ENCODE measurements at places on chromosomes 16 and 17. TPM values are rescaled to one million over a fixed set of nuclear protein-coding genes. Genes with fewer than 3 reads are reported as not detected.

The WNT3 gene
- not detected for total RNA-seq

The KRT36 gene
- total RNA-seq: not detected

The KRTAP3-2 gene
- not detected for total RNA-seq

The SOX9 gene
- not detected for total RNA-seq

GRCh38 chr16:66093191-66093590 lies 273.3 kb upstream of the CDH5 start:
- no peaks in the 10 kb centered on the region for H3K27me3 ChIP-seq
- no peak overlapping the region for H3K4me3 ChIP-seq
- no peak for DNase-seq
- no peaks in the 10 kb centered on the region for H3K36me3 ChIP-seq
- no peaks in the 10 kb centered on the region for H3K4me1 ChIP-seq
- no peak overlapping the region for H3K27ac ChIP-seq

GRCh38 chr16:87199379-87199778 lies 117.8 kb downstream of the C16orf95 start:
- H3K4me3 ChIP-seq: no peak overlapping the region
- peaks cover 3% of the 10 kb centered on the region for H3K27me3 ChIP-seq
- no peak overlapping the region for H3K27ac ChIP-seq
- no peak for DNase-seq
- no peaks in the 10 kb centered on the region for H3K36me3 ChIP-seq

- no peak overlapping the region for H3K27ac ChIP-seq
- no peak for DNase-seq
- H3K4me1 ChIP-seq: no peaks in the 10 kb centered on the region
- H3K27me3 ChIP-seq: no peaks in the 10 kb centered on the region
Observed at GRCh38 chr16:19784183-19784736, 66.2 kb downstream of the IQCK start.

DNA sequence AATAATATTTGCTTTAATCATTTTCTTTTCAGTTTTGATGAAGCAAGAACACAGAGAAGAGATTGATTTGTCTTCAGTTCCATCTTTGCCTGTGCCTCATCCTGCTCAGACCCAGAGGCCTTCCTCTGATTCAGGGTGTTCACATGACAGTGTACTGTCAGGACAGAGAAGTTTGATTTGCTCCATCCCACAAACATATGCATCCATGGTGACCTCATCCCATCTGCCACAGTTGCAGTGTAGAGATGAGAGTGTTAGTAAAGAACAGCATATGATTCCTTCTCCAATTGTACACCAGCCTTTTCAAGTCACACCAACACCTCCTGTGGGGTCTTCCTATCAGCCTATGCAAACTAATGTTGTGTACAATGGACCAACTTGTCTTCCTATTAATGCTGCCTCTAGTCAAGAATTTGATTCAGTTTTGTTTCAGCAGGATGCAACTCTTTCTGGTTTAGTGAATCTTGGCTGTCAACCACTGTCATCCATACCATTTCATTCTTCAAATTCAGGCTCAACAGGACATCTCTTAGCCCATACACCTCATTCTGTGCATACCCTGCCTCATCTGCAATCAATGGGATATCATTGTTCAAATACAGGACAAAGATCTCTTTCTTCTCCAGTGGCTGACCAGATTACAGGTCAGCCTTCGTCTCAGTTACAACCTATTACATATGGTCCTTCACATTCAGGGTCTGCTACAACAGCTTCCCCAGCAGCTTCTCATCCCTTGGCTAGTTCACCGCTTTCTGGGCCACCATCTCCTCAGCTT lies 45.0 kb downstream of the ESRP2 start:
- no peaks in the 10 kb centered on the region for H3K27me3 ChIP-seq
- no peaks in the 10 kb centered on the region for H3K4me1 ChIP-seq
- H3K4me3 ChIP-seq: no peak overlapping the region
- peaks cover 47% of the 10 kb centered on the region for H3K36me3 ChIP-seq
- no peak overlapping the region for H3K27ac ChIP-seq

GRCh38 chr16:27199736-27200135 lies 3.6 kb upstream of the KDM8 start:
- H3K4me3 ChIP-seq: peak overlapping the region; percentile 54
- peak overlapping the region; percentile 98 for H3K27ac ChIP-seq
- H3K4me1 ChIP-seq: peaks cover 89% of the 10 kb centered on the region
- peak; percentile 67 for DNase-seq
- no peaks in the 10 kb centered on the region for H3K27me3 ChIP-seq
- H3K36me3 ChIP-seq: peaks cover 46% of the 10 kb centered on the region

DNA sequence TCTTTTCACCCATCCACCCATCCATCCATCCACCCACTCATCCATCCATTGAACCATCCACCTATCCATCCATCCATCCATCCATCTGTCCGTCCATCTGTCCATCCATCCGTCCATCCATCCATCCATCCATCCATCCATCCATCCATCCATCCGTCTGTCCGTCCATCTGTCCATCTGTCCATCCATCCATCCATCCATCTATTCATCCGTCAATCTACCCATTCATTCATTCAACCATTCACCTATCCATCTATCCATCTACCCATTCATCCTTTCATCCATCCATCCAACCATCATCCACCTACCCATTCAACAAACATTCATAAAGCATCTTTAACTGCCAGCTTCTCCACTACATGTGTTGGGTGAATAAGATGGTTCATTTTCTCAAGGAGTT lies 28.9 kb downstream of the GP2 start:
- no peaks in the 10 kb centered on the region for H3K27me3 ChIP-seq
- no peak overlapping the region for H3K4me3 ChIP-seq
- H3K4me1 ChIP-seq: no peaks in the 10 kb centered on the region
- H3K36me3 ChIP-seq: no peaks in the 10 kb centered on the region
- no peak overlapping the region for H3K27ac ChIP-seq

DNA sequence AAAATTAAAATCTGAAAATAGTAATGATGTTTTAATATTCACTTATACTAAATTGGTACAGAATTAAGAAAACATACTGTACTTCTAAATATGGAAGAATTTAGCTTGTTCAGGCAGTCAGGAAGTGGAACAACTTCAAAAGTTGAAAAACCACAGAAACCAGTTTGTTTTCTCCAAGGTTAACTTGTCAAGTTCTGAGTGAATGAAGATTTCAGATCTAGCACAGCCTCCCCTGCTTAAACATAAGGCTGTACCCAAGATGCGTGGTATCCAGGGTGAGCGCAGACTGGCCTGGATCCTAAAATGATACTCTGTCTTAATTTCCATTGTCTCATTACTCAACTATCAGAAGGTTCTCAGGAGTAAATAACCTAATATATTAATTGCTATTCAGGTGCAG lies 730.7 kb upstream of the KIF2B start:
- no peaks in the 10 kb centered on the region for H3K36me3 ChIP-seq
- H3K27me3 ChIP-seq: no peaks in the 10 kb centered on the region
- H3K4me3 ChIP-seq: no peak overlapping the region
- H3K4me1 ChIP-seq: no peaks in the 10 kb centered on the region

DNA sequence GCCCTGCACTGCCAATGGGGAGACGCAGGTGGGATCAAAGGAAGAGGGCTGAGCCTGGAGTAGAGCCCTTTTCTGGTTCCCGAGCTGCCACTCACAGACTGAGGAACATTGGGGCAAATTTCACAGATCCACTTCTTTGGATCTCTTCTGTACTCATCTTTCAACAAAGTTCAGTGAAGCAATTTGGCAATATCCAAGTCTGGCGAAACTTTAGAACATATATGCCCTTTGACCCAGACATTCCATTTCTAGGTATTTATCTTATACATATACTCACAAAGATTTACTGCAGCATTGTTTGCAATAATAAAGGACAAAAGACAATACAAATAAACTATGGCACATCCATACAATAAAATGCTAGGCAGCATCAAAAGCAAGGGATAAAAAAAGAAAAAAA lies 4.9 kb downstream of the ZDHHC1 start:
- H3K4me3 ChIP-seq: no peak overlapping the region
- DNase-seq: no peak
- peaks cover 4% of the 10 kb centered on the region for H3K4me1 ChIP-seq
- no peak overlapping the region for H3K27ac ChIP-seq
- peaks cover 18% of the 10 kb centered on the region for H3K27me3 ChIP-seq
- H3K36me3 ChIP-seq: no peaks in the 10 kb centered on the region

DNA sequence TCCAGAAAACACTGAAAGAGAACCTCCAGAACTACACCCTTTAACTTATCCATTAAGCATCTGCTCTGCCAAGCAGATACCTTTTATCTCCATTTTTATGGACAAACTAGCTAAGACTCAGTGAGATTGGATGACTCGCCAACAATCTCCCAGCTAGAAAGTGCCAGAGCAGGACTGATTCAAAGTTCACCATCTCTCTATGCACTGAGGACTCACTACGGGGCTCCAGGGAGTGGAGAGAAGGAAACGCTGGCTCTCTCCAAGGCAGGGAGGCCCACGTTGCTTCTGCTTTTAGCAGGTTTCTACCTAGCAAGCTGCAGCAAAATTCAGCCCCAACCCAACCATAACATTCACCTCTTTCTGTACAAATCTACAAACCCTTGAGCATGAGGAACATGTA lies 52.8 kb upstream of the ARHGAP44 start:
- no peak for DNase-seq
- H3K27me3 ChIP-seq: no peaks in the 10 kb centered on the region

GRCh38 chr16:28496844-28497243 lies 2.4 kb downstream of the APOBR start:
- peaks cover 32% of the 10 kb centered on the region for H3K36me3 ChIP-seq
- H3K4me3 ChIP-seq: no peak overlapping the region
- H3K4me1 ChIP-seq: peaks cover 53% of the 10 kb centered on the region
- H3K27me3 ChIP-seq: no peaks in the 10 kb centered on the region
- no peak for DNase-seq

DNA sequence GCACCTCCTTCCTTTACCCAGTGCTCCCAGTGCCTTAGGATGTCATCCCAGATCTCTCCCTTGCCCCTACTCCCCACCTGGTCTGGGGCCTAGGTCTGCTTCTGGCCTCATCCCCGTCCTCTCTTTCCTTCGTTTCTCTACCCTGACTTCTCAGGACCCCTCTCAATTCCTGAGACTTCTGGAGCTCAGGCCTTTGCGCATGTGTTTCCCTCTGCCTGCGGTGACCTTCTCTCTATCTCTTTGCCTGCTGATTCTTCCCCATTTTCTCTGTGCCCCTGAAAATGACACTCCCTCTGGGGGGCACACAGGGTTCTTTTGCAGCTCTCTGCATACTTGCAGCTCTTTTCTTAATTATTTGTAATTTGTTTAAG lies 13.5 kb downstream of the ADORA2B start:
- H3K4me3 ChIP-seq: no peak overlapping the region
- H3K27ac ChIP-seq: peak overlapping the region; percentile 47
- no peaks in the 10 kb centered on the region for H3K36me3 ChIP-seq
- peaks cover 31% of the 10 kb centered on the region for H3K4me1 ChIP-seq
- peaks cover 37% of the 10 kb centered on the region for H3K27me3 ChIP-seq
- DNase-seq: no peak

DNA sequence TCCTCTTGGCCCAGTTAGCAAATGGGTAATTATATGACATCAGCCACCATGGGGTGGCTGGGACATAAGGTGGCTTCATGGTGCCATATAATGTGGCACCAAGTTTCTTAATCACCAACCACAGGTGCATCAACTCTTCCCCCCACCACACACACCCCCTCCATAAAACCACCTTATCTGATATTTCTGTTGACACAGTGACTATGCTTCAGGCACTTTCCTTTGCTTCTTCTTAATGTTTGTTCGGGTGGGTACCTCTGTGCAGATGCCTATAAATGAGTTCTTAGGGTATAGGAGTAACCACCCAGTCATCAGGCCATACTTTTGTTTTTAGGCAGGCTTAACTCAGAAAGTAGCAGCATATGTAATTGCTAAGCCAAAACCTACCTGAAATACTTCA lies 29.5 kb downstream of the RNF43 start:
- H3K27me3 ChIP-seq: no peaks in the 10 kb centered on the region
- H3K4me3 ChIP-seq: no peak overlapping the region
- H3K36me3 ChIP-seq: no peaks in the 10 kb centered on the region
- H3K4me1 ChIP-seq: peaks cover 9% of the 10 kb centered on the region
- H3K27ac ChIP-seq: no peak overlapping the region

DNA sequence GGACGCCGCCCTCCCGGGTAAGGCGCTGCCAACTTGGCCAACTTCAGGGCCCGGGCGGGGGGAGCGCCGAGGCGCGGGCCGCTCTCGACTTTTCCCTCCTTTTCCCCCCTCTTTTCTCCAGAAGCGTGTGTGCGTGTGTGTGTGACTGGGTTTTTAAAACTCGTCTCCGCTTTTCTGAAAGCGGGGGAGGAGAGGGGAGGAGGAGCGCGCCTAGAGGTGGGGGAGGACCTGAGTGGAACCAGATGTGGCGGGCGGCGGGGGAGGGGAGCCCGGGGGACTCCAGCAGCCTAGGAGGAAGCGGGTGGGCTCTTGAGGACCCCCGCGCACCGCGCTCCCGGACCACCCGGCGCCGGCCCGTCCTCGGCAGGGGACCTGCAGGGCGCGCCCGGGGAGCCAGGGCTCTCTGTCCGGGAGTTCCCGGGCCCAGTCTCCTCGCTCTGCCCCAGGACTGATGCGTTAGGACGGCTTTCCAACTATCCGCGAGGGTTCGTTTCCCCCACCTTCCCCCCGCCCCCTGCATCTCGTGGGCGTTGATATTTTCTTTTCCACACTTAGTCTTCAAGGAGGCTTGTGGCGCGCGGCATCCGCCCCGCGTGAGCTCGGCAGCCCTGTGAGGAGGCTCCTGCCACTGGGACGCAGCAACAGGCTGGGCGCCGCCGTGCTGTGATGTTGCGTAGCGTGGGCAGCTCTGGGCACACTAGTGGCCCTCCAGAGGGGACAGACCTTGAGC lies 599 bp downstream of the MRC2 start:
- H3K27ac ChIP-seq: peak overlapping the region; percentile 77
- peaks cover 9% of the 10 kb centered on the region for H3K4me1 ChIP-seq
- peaks cover 4% of the 10 kb centered on the region for H3K36me3 ChIP-seq
- peaks cover 22% of the 10 kb centered on the region for H3K27me3 ChIP-seq
- peak; percentile 35 for DNase-seq
- peak overlapping the region; percentile 81 for H3K4me3 ChIP-seq

DNA sequence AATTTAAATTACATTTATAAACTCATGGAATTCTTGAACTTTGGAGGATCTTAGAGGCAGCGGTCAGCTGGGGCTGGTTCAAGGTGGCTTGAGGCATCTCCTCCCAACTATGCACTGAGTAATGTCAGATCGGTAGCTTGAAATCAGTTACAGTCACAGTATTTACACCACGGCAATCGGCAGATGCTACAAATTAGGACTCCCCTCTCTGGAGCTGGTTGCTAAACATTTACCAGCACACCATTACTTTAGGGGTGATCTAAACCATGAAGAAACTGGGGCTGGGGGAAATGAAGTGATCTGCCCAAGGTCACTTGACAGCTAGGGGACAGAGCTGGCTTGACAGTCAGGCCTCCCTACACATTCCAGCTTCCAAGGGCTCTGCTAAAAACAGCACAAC lies 137.6 kb downstream of the IRX3 start:
- no peak overlapping the region for H3K4me3 ChIP-seq
- DNase-seq: no peak
- peaks cover 6% of the 10 kb centered on the region for H3K27me3 ChIP-seq
- no peaks in the 10 kb centered on the region for H3K36me3 ChIP-seq
- H3K4me1 ChIP-seq: no peaks in the 10 kb centered on the region
- no peak overlapping the region for H3K27ac ChIP-seq

DNA sequence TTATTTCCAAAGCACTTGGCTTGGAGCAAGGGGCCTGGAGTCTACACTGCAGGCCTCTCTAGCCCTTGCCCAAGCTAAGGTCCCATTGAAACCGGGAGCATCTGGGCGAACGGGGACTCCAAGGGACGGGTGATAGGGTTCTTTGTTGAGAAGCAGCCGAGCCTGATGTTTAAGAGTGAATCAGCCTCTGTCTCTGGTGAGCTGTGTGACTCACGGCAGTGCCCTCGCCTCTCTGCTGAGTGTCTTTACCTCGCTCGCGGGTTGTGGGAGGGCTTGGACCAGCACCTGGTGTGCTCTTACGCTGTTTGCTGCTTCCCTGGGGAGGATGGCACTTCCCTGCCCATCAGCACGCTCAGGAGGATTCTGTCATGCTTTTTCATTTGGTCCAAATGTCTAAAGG lies 1.3 kb downstream of the HGS start:
- H3K27ac ChIP-seq: peak overlapping the region; percentile 82
- DNase-seq: no peak
- H3K4me1 ChIP-seq: peaks cover 41% of the 10 kb centered on the region
- peaks cover 40% of the 10 kb centered on the region for H3K36me3 ChIP-seq

Measured in activated CD4-positive, alpha-beta T cell treated with anti-CD3 and anti-CD28 coated beads, Interleukin-2, amount 10 ng/mL, durations not matched to agents 7 days and 5 days (primary cell).